Activated CD8-positive, alpha-beta T cell treated with anti-CD3 and anti-CD28 coated beads for 36 hours (primary cell): ENCODE measurements at places on chromosomes 5 and 9. TPM values are rescaled to one million over a fixed set of nuclear protein-coding genes. Genes with fewer than 3 reads are reported as not detected.

The GARIN3 gene
- 0.77 TPM for total RNA-seq

DNA sequence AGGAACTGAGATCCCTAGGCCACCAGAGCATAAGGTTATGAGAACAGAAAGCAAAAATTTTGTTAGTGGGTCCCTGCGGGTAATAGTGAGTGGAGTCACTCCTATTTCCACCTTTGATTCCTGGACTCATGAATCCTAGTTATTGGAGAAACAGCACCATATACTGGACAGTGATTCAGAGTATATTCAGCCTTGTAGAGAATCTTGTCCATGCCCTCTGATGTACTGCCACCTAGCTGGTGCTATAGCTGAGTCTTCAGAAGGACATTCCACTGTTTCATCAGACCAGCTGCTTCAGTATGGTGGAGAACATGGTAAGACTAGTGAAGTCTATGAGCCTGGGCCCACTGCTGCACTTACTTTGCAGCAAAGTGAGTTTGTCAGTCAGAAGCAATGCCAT is 25.0 kb upstream of the ITGA2 start:
- no peak for DNase-seq
- no peaks in the 10 kb centered on the region for H3K36me3 ChIP-seq
- no peak overlapping the region for H3K27ac ChIP-seq

The MTX3 gene
- total RNA-seq = 18.1 TPM

The PDE8B gene
- total RNA-seq = 0.47 TPM

The ANKRD18B gene
- 0.56 TPM for total RNA-seq

GRCh38 chr5:62731022-62731421 is 152.4 kb downstream of the LRRC70 start:
- H3K4me3 ChIP-seq = no peak overlapping the region
- no peak for DNase-seq
- no peaks in the 10 kb centered on the region for H3K4me1 ChIP-seq

DNA sequence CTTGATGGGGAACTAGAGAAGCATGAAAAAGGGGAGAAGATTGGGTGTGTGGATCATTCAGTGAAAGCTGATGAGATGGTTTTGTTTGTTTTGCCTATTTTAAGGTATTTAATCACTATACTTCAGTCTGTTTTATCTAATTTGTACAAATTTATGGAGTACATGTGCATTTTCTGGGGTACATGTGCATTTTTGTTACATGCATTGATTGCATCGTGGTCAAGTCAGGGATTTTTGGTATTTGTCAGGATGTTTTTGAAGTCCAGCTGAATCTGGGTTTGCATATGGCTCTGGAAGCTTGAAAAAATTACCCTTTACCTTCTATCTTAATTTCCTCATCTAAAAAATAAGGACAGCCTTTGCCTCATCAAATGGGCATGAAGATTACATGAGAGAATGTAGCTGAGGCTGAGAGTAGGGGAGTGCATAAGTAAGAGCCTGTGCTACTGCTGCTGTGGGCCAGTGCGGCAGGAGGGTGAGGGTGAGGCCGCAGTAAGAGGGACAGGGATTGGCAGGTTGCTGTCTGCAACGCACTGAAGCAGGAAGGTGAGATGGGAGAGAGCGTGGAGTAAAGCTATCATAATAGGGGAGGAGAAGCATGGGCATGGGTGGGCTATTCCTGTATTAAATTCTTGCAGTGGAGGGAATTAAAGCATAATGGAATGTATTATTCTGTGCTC is 139.8 kb downstream of the NPR3 start:
- H3K4me1 ChIP-seq = no peaks in the 10 kb centered on the region
- no peaks in the 10 kb centered on the region for H3K36me3 ChIP-seq
- H3K27ac ChIP-seq = no peak overlapping the region
- H3K27me3 ChIP-seq = no peaks in the 10 kb centered on the region
- H3K4me3 ChIP-seq = no peak overlapping the region

The TMEM8B gene
- 3.4 TPM for total RNA-seq

GRCh38 chr5:123116058-123116457 is 27.0 kb downstream of the PRDM6 start:
- peaks cover 16% of the 10 kb centered on the region for H3K27me3 ChIP-seq
- H3K27ac ChIP-seq = no peak overlapping the region
- DNase-seq = no peak

The CXCL14 gene
- total RNA-seq = not detected

GRCh38 chr9:129610213-129610472 is 10.8 kb downstream of the C9orf50 start:
- H3K4me3 ChIP-seq = peak overlapping the region; percentile 62
- no peaks in the 10 kb centered on the region for H3K27me3 ChIP-seq
- H3K4me1 ChIP-seq = peaks cover 32% of the 10 kb centered on the region
- DNase-seq = no peak
- H3K36me3 ChIP-seq = no peaks in the 10 kb centered on the region

The UBE2QL1 gene
- total RNA-seq = not detected

The SLCO6A1 gene
- not detected for total RNA-seq

The TSSK1B gene
- not detected for total RNA-seq

DNA sequence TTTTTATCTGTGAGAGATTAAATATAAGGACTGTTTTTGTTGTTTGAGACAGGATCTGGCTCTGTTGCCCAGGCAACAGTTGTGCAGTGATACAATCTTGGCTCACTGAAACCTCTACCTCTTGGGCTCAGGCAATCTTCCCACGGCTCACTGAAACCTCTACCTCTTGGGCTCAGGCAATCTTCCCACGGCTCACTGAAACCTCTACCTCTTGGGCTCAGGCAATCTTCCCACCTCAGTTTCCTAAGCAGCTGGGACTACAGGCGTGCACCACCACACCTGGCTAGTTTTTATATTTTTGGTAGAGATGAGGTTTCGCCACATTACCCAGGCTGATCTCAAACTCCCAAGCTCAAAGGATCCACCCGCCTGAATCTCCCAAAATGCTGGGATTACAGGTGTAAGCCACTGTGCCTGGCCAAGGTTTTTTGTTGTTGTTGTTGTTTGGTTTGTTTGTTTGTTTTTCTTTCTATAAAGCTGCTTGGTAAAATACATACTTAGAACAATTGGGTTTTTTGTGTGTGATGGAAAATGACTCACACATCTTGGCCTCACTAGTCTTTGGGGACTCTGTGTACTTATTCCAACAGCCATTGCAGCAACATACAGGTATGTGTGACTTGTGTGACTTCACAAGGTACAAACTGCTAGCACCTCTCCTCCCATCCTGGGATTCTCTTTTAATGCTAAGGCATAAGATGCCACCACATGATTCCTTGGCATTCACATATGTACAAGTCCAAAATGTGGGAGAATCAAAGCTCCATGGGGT is 36.5 kb upstream of the RASA1 start:
- no peak overlapping the region for H3K4me3 ChIP-seq
- no peak overlapping the region for H3K27ac ChIP-seq
- peaks cover 3% of the 10 kb centered on the region for H3K4me1 ChIP-seq
- DNase-seq = peak; percentile 23
- no peaks in the 10 kb centered on the region for H3K36me3 ChIP-seq

The CSF1R gene
- not detected for total RNA-seq

The IFNA2 gene
- total RNA-seq = not detected
